ENCODE measurements at places on chromosomes 11 and 22.

- H3K27ac ChIP-seq = no peak overlapping the region
- no peak overlapping the region for H3K4me3 ChIP-seq
- H3K27me3 ChIP-seq = no peaks in the 10 kb centered on the region
- no peak for DNase-seq
- H3K36me3 ChIP-seq = no peaks in the 10 kb centered on the region
Observed at GRCh38 chr11:94203070-94203469, 74.4 kb downstream of the PANX1 start.

GRCh38 chr22:20656902-20657836 is 116.7 kb upstream of the SERPIND1 start:
- H3K27me3 ChIP-seq = no peaks in the 10 kb centered on the region
- H3K4me3 ChIP-seq = no peak overlapping the region
- no peaks in the 10 kb centered on the region for H3K4me1 ChIP-seq
- DNase-seq = no peak
- H3K27ac ChIP-seq = no peak overlapping the region

DNA sequence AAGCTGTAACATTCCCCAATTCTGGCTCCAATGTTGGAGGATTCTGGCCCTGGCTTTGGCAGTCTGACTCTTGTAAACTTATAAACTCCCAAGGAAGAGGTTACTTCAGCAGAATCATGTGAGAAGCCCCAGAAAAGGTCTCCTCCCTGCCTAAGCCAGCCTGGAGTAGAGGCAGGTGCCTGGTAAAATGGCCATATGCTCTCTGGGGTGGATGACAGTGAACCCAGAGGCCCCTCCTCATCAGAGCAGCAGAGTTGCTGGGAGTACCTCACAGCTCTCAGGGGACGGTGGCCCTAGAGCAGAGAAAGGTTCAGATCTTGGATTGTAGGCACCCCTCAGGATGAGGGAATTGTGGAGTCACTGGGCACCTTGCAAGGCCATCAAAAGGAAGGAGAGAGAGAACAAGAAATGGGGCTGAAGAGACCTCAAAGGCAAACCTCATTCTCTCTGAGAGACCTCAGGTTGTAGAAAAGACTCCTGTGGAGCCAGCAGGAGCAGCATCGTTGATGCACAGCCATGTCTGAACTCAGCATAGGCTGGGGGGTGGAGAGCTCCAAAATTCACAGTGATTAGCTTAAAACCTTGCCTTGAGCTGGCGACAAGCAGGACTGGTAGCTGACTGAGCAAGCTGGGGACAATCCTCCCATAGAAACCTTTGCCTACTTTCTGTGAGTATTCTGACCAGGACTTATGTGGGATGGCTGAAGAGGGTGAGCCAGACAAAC is 4.9 kb upstream of the P2RY6 start:
- H3K27ac ChIP-seq = no peak overlapping the region
- H3K4me3 ChIP-seq = no peak overlapping the region
- no peak for DNase-seq
- peaks cover 2% of the 10 kb centered on the region for H3K27me3 ChIP-seq
- H3K4me1 ChIP-seq = peaks cover 52% of the 10 kb centered on the region

DNA sequence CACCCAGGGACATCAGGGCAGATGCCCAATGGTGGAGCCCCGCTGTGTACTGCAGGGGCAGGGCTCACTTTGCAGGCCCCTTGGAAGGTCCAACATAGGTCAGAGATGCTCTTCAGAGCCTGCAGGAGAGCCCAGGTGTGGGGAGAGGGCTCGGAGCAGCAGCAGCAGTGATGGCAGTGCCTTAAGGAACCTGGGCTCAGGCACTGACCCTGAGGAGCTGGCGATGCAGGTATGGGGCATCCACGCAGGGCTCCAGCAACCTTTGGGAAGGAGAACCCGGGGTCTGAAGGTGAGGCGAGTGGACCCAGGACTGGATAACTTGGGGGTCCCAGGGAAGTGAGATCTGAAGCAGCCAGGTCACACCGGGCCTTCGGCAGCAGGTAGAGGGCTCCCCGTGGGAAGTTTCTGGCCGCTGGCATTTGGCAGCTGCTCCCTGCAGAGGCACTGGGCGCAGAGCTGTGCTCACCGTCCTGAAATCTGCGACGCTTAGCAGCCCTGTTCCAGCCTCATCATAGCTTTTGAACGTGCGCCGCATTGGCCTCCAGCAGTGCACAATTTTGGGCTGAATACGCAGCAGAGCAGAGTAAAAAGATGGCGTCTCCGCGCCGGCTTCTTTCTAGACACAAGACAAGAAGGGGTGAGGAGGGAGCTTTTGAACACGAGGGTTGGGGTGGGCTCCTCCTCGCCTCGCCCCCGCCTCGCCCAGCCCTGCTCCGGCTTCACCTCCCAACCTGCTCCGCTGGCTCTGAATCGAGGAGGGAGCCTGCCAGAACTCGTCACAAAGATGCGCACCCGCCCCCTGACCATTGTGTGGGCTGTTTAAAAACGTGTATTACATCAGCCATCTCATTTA is 118.8 kb downstream of the MPPED1 start:
- H3K36me3 ChIP-seq = no peaks in the 10 kb centered on the region
- no peak for DNase-seq
- no peaks in the 10 kb centered on the region for H3K27me3 ChIP-seq
- H3K4me3 ChIP-seq = no peak overlapping the region

GRCh38 chr11:65662247-65662798 is 393 bp downstream of the RELA start:
- no peaks in the 10 kb centered on the region for H3K27me3 ChIP-seq
- H3K4me1 ChIP-seq = peaks cover 3% of the 10 kb centered on the region

DNA sequence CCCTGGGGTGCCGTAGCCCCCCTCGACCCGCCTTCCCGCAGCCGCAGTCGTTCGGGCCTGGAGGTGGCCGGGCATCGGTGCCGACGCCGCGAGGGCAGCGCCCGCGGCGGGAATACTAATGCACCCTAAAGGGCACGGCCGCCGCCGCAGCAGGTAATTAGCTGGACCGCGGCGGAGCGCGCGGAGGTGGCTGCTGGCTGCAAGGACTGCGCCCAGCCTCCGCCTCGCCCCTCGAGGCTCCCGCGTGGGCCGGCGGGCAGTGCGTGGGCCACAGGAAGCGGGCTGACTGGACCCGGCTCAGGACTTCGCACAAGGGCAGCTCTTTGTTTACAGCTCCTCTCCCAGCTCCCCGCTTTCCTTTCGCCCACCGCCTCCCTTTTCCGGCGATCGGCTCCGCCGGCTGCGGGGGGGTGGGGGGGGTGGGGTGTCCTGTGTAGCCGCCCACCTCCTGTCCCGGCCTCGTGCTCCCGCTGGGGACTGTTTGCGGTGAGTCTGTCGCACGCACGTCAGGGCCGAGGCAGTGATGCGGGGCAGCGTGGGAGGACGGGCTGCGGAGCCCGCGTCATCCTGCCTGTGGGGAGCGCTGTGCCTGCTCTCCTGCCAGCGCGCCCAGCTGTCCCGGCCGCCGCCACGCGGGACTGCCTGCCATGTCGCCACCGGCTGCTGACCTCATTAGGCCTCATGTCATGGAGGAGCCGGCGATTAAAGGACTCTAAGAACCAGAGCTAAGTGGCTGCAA is 53.2 kb downstream of the GRIK4 start:
- H3K4me3 ChIP-seq = no peak overlapping the region
- DNase-seq = no peak
- H3K4me1 ChIP-seq = no peaks in the 10 kb centered on the region
- no peaks in the 10 kb centered on the region for H3K36me3 ChIP-seq
- H3K27me3 ChIP-seq = peaks cover 46% of the 10 kb centered on the region

DNA sequence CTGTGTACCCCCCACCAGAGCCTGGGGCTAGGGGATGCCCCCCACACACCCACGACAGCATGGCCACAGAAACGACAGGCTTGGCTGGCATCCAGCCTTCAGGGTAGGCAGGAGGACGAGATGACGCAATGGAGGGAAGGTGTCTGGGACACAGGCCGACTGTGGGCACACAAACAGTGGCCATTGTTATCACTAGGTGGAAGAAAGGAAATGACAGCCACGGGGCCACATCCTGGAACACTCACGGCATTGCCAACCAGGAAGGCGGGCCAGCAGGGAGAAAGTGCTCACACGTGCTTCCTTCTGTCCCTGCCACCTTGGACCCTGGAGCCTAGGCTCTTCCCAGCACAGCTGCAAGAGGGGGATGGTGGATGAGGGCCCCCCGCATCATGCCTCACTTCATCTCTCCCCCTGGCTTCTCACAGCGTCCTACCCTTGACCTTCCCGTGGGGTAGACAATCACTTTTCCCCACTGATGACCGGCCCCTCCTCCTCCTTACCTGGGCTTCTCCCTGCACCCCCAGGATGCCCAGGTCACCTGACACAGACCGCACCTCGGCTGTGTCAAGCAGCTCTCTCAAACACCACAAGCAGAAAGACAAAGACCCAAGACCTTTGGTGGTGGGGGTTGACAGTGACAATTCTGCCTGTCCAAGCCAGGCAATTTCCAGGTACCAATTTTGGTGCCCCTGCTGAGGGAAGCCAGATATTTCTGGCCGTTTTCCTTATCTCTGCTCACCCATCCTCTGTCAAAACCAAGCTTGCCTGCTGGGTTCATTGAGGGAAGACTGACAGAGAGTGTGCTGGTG is 8.6 kb downstream of the PLA2G6 start:
- no peak overlapping the region for H3K4me3 ChIP-seq
- peaks cover 16% of the 10 kb centered on the region for H3K4me1 ChIP-seq
- H3K36me3 ChIP-seq = no peaks in the 10 kb centered on the region
- H3K27me3 ChIP-seq = no peaks in the 10 kb centered on the region

- H3K4me1 ChIP-seq = no peaks in the 10 kb centered on the region
- H3K27me3 ChIP-seq = no peaks in the 10 kb centered on the region
- DNase-seq = no peak
- no peak overlapping the region for H3K27ac ChIP-seq
Observed at GRCh38 chr11:129732941-129733340, 82.7 kb upstream of the TMEM45B start.

GRCh38 chr11:119625206-119625978 is 103.6 kb downstream of the NECTIN1 start:
- no peaks in the 10 kb centered on the region for H3K36me3 ChIP-seq
- no peak for DNase-seq
- H3K4me3 ChIP-seq = no peak overlapping the region
- H3K4me1 ChIP-seq = no peaks in the 10 kb centered on the region
- no peak overlapping the region for H3K27ac ChIP-seq

DNA sequence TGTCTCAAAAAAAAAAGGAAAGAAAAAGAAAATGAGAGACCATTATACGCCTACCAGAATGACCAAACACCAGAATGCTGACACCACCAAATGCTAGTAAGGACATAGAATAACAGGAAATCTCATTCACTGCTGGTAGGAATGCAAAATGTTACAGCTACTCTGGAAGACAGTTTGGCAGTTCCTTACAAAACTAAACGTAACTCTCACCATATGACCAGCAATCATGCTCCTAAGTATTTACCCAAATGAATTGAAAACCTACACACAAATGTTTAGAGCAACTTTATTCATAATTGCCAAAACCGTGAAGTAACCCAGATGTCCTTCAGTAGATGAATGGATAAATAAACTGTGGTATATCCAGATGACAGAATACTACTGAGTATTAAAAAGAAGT is 7.2 kb downstream of the CHKA start:
- peak overlapping the region; percentile 17 for H3K27ac ChIP-seq
- H3K4me3 ChIP-seq = no peak overlapping the region
- no peaks in the 10 kb centered on the region for H3K27me3 ChIP-seq
- DNase-seq = no peak

DNA sequence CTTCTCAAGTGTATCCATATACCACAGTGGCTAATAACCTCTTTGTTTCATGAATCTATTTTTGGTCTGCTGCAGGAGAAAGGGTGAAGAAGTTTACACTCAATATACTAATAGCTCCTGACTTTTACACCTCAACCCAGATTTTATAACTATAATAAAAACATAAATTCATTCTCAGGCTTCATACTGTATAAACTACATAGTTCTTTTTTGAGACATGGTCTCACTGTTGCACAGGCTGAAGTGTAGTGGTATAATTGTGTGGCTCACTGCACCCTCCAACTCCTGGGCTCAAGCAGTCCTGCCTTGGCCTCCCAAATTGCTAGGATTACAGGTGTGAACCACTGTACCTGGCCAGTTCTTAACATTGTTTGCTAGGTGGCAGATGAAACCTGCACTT is 17.8 kb upstream of the CCDC179 start:
- DNase-seq = peak; percentile 28
- no peaks in the 10 kb centered on the region for H3K36me3 ChIP-seq
- H3K27me3 ChIP-seq = no peaks in the 10 kb centered on the region
- H3K4me1 ChIP-seq = peaks cover 5% of the 10 kb centered on the region

- DNase-seq = no peak
- H3K36me3 ChIP-seq = peaks cover 44% of the 10 kb centered on the region
- peaks cover 12% of the 10 kb centered on the region for H3K4me1 ChIP-seq
- no peak overlapping the region for H3K4me3 ChIP-seq
- no peaks in the 10 kb centered on the region for H3K27me3 ChIP-seq
Observed at GRCh38 chr22:31647523-31648320, 14.3 kb downstream of the PISD start.

GRCh38 chr11:114280696-114281095 is 15.5 kb upstream of the NNMT start:
- H3K36me3 ChIP-seq = no peaks in the 10 kb centered on the region
- peak; percentile 44 for DNase-seq
- no peaks in the 10 kb centered on the region for H3K4me1 ChIP-seq

GRCh38 chr11:79366218-79366617 is 74.6 kb downstream of the TENM4 start:
- H3K4me3 ChIP-seq = no peak overlapping the region
- H3K27ac ChIP-seq = no peak overlapping the region
- H3K36me3 ChIP-seq = no peaks in the 10 kb centered on the region
- no peaks in the 10 kb centered on the region for H3K4me1 ChIP-seq
- H3K27me3 ChIP-seq = no peaks in the 10 kb centered on the region

GRCh38 chr11:112248201-112248600 is 12.5 kb downstream of the PLET1 start:
- H3K27me3 ChIP-seq = no peaks in the 10 kb centered on the region
- no peak overlapping the region for H3K27ac ChIP-seq
- H3K36me3 ChIP-seq = no peaks in the 10 kb centered on the region

GRCh38 chr11:82810326-82810725 is 76.7 kb upstream of the FAM181B start:
- H3K36me3 ChIP-seq = no peaks in the 10 kb centered on the region
- H3K4me3 ChIP-seq = no peak overlapping the region
- no peak overlapping the region for H3K27ac ChIP-seq
- H3K4me1 ChIP-seq = no peaks in the 10 kb centered on the region

- DNase-seq = no peak
- no peaks in the 10 kb centered on the region for H3K4me1 ChIP-seq
- H3K27me3 ChIP-seq = no peaks in the 10 kb centered on the region
- no peak overlapping the region for H3K27ac ChIP-seq
- peaks cover 12% of the 10 kb centered on the region for H3K36me3 ChIP-seq
- no peak overlapping the region for H3K4me3 ChIP-seq
Observed at GRCh38 chr11:74615988-74616387, 23.6 kb downstream of the POLD3 start.

DNA sequence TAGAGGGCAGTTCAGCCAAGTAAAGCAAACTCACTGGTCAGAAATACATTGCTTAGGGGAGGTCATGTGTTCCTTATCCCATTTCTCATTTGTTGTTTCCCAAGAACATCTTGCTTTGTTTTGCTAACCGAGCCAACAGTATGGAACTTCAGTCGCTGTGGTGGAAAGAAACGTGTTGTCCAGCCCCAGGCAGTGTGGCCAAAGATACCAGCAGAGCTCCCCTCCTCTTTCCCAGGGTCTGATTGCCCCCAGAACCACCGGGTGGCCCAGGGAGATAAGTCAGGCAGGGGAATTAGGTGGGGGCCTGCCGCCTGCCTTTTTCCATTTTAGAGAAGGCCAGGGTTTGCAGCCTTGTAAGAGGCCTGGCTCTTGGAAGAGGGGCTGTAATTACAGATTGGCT is 98.7 kb upstream of the CRYBB3 start:
- H3K36me3 ChIP-seq = no peaks in the 10 kb centered on the region
- H3K27me3 ChIP-seq = no peaks in the 10 kb centered on the region
- H3K27ac ChIP-seq = no peak overlapping the region
- no peak overlapping the region for H3K4me3 ChIP-seq
- DNase-seq = no peak
